ENCODE measurements at places on chromosomes 3 and 15. TPM values are rescaled to one million over a fixed set of nuclear protein-coding genes. Genes with fewer than 3 reads are reported as not detected.

- H3K36me3 ChIP-seq = no peaks in the 10 kb centered on the region
- H3K27me3 ChIP-seq = no peaks in the 10 kb centered on the region
- no peaks in the 10 kb centered on the region for H3K4me1 ChIP-seq
These were observed 69.5 kb upstream of the EPHB3 start for GRCh38 chr3:184491867-184492615.

DNA sequence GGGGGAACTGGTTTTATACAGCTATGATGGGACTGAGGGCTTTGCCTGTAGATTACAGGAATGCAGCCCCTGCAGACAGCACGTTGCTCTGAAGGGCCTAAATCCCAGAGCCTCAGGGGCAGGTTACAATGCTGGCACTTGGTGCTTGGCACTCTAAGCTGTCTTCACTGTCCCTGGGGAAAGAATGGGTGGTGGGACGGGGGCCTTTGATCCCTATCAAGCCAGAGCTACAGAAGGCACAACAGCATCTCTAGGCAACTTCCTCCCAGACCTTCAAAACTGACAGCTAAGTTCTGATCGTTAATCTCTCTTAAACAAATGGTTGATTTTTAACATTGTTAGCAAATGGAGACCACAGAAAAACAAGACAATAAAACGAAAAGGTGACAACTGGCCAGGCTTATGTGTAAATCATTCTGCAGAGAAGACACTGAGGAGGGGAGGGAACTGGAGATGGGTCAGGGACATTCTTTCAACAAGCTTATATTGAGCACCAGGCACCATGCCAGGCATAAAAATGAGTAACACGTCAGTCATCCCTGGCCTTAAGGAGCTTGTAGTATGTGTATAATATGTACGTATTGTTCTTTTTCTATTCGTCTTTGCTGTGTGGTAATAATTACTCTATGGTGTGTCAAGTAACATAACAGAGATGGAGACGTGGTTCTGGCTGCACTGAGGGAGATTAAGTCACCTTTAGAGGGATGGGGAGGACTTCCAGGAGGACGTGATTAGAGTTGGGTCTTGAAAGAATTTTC lies 49.1 kb downstream of the CA12 start:
- no peaks in the 10 kb centered on the region for H3K4me1 ChIP-seq
- DNase-seq = no peak
- no peak overlapping the region for H3K27ac ChIP-seq
- no peak overlapping the region for H3K4me3 ChIP-seq
- H3K36me3 ChIP-seq = no peaks in the 10 kb centered on the region

- DNase-seq = no peak
- H3K4me1 ChIP-seq = no peaks in the 10 kb centered on the region
- H3K4me3 ChIP-seq = no peak overlapping the region
- H3K27ac ChIP-seq = no peak overlapping the region
These were observed 494.5 kb upstream of the PDZRN3 start for GRCh38 chr3:74119221-74119620.

- no peak overlapping the region for H3K4me3 ChIP-seq
- DNase-seq = no peak
- H3K27me3 ChIP-seq = no peaks in the 10 kb centered on the region
- H3K27ac ChIP-seq = no peak overlapping the region
- peaks cover 42% of the 10 kb centered on the region for H3K4me1 ChIP-seq
These were observed 193.5 kb downstream of the TNIK start for GRCh38 chr3:171266740-171267073.

DNA sequence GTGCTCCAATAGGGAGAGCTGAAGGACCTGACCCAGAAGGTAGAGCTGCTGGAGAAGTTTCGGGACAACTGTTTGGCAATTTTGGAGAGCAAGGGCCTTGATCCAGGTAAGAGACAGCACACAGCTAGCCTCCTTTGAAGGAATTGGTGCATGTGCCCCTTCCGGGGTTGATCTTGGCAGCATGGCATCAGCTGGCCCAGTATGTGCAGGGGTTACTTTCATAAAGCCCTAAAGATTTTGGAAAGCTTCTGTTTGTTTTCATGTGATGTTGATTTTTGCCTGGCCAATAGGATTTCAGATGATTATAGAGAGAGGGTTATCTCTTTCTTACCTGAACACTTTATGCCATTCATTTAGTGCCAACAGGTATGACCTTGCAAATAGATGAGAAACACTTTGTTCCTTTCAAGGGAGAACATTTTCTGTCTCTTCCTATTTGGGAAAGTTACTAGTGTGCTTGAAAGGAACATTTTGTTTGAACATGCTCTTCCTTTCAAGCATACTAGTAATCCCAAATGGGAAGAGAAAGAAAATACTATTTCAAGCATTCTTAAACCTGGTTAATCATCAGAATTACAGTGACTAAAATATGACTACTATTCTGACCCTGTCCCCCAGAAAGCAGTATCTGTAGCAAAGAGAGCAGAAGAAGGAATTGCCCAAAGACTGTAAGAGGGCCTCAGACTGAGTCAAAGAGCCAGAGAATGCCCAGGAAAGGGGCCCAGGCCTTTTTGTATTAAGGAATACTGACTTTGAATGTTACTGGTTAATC lies 7.5 kb downstream of the KNSTRN start:
- H3K4me1 ChIP-seq = no peaks in the 10 kb centered on the region
- peaks cover 78% of the 10 kb centered on the region for H3K36me3 ChIP-seq

DNA sequence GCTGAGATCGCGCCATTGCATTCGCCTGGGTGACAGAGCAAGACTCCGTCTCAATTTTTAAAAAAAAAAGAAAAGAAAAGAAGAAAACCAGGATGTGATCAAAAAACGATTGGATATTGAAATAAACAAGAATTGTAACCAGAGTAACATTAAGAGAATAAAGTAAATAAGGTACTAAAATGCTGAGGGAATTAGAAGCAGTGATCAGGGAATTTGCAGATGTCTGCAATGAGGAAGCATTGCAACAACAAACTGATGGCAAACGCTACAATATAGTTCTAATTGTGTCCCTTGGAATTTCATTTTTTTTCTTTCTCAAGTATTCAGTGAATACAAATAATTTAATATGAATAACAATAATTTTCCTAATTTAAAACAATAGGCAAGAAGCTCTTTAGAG lies 1077.5 kb downstream of the TBL1XR1 start:
- H3K27ac ChIP-seq = no peak overlapping the region
- no peak overlapping the region for H3K4me3 ChIP-seq
- no peaks in the 10 kb centered on the region for H3K4me1 ChIP-seq
- no peaks in the 10 kb centered on the region for H3K36me3 ChIP-seq
- no peaks in the 10 kb centered on the region for H3K27me3 ChIP-seq

Gene SAMMSON
- total RNA-seq = not detected

- H3K4me3 ChIP-seq = no peak overlapping the region
- no peaks in the 10 kb centered on the region for H3K36me3 ChIP-seq
- no peak overlapping the region for H3K27ac ChIP-seq
- DNase-seq = no peak
- H3K27me3 ChIP-seq = peaks cover 3% of the 10 kb centered on the region
- H3K4me1 ChIP-seq = no peaks in the 10 kb centered on the region
These were observed 11.8 kb downstream of the CACNA1D start for GRCh38 chr3:53506110-53506762.

DNA sequence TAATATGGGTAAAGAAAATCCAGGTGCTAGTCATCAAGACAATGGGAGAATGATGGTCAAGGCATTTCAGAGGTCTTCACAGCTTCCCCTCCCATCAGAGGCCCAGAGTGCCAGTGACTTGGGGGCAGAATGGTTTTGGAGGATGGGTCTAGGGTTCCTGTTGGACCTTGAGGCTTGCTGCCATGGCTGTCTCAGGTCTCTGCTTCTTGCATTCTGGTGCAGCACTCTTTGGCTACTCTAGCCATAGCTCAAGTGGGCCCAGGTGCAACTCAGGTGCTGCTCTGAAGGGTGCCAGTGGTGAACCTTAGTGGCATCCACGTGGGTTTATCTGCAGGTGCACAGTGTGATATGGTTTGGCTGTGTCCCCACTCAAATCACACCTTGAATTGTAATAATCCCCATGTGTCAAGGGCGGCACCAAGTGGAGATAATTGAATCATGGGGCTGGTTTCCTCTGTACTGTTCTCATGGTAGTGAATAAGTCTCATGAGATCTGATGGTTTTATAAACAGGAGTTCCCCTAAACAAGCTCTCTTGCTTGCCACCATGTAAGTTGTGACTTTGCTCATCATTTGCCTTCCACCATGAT lies 48.5 kb upstream of the PEX5L start:
- H3K27me3 ChIP-seq = no peaks in the 10 kb centered on the region
- no peak overlapping the region for H3K27ac ChIP-seq
- DNase-seq = no peak
- H3K36me3 ChIP-seq = no peaks in the 10 kb centered on the region
- H3K4me3 ChIP-seq = no peak overlapping the region
- no peaks in the 10 kb centered on the region for H3K4me1 ChIP-seq

GRCh38 chr3:157257101-157257500 lies 97.2 kb upstream of the CCNL1 start:
- H3K36me3 ChIP-seq = no peaks in the 10 kb centered on the region
- no peaks in the 10 kb centered on the region for H3K27me3 ChIP-seq
- no peaks in the 10 kb centered on the region for H3K4me1 ChIP-seq
- no peak overlapping the region for H3K4me3 ChIP-seq
- H3K27ac ChIP-seq = no peak overlapping the region

Gene RHOV
- total RNA-seq = not detected

DNA sequence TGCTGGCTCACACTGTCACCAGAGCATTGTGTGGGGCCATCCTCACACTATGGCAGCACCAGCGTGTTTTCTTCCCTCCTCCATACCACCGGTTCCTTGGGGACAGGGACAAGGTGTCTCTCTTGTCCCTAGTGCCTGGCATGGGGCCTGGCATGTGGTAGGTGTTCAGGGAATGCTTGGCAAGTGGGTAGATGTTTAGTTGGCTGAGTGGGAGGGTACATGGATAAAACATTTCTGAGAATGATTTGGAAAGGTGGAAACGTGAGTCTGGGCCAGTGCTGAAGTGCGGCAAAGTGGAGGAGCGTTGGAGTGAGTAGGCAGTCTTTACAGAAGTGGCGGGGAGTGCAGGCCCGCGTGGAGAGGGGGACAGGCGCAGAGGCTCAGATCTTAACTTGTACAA lies 15.0 kb downstream of the SNAPC5 start:
- no peak overlapping the region for H3K4me3 ChIP-seq
- DNase-seq = no peak
- no peak overlapping the region for H3K27ac ChIP-seq
- H3K36me3 ChIP-seq = no peaks in the 10 kb centered on the region
- peaks cover 5% of the 10 kb centered on the region for H3K4me1 ChIP-seq

- H3K27ac ChIP-seq = peak overlapping the region; percentile 70
- DNase-seq = peak; percentile 86
- no peaks in the 10 kb centered on the region for H3K36me3 ChIP-seq
- peaks cover 31% of the 10 kb centered on the region for H3K4me1 ChIP-seq
These were observed 109.7 kb upstream of the GALNT15 start for GRCh38 chr3:16064642-16065414.

DNA sequence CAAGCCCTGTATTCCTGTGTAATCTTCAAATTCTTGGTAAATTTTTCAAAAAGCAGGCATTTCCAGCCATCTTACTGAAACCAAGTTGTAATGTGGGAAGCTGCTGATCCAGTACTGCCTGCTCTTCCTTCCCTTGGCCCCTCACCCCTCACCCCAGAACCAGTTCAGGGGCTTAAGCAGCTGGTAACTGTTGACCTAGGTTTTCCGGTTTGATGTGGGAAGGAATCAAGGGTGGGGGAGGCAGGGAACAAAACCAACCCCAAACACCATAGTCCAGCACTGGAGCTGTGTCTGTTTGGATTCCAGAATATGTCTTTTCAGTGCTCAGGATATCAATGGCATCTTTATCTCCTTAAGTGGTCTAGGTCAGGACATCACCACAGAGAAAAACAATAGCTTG lies 26.7 kb downstream of the SNX1 start:
- peaks cover 6% of the 10 kb centered on the region for H3K4me1 ChIP-seq
- no peak overlapping the region for H3K27ac ChIP-seq
- no peak for DNase-seq
- no peaks in the 10 kb centered on the region for H3K27me3 ChIP-seq
- H3K4me3 ChIP-seq = no peak overlapping the region
- peaks cover 18% of the 10 kb centered on the region for H3K36me3 ChIP-seq

All from psoas muscle (tissue), 8 donors.